OCI-LY7 (cell line): ENCODE measurements at places on chromosomes 13 and 19.

DNA sequence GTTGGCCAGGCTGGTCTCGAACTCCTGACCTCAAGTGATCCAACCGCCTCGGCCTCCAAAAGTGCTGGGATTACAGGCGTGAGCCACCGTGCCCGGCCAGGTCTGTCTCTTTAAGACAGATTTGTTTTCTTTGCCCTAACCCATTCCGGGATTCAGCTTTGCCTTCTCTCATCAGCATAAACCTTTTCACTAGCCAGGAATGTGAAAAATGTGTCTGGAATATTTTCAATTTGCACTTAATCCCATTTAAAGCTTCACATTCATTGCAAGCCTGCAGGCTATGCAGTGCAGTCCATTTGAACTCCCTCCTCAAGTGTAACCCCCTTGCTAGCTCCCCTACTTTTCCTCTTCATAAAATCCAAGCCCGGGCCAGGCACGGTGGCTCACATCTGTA lies 880 bp upstream of the TMEM160 start:
- no peak for DNase-seq

GRCh38 chr13:80572308-80572922 lies 231.5 kb upstream of the SPRY2 start:
- DNase-seq: no peak

- peak; percentile 88 for DNase-seq
Observed at GRCh38 chr19:38224014-38224862, at the start of gene DPF1. TSS of gene DPF1 (minus strand) at chr19:38224222. CDS start at chr19:38224142, 80 bp downstream.

GRCh38 chr13:107284173-107284572 lies 716.2 kb upstream of the ARGLU1 start:
- DNase-seq: no peak

DNA sequence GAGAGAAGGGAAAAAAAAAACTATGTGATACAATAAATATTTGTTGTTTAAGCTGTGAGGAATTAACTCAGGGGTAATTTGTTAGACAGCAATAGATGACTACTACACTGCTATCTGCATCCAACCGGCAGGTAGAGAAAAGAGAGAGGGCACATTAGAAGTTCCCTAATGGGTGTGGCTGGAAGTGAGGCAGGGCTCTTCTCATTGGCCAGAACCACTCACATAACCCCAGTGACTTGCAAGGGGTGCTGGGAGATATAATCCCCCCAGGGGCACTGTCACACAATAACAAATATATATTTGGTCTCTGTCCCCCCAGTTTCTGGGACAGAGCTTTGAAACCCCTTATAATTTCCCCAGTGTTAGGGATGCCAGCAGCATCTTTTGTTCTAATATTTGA lies 24.3 kb downstream of the FGF21 start:
- peak; percentile 58 for DNase-seq

- DNase-seq: no peak
Observed at GRCh38 chr19:55611983-55612645, 6.7 kb downstream of the ZNF865 start.

DNA sequence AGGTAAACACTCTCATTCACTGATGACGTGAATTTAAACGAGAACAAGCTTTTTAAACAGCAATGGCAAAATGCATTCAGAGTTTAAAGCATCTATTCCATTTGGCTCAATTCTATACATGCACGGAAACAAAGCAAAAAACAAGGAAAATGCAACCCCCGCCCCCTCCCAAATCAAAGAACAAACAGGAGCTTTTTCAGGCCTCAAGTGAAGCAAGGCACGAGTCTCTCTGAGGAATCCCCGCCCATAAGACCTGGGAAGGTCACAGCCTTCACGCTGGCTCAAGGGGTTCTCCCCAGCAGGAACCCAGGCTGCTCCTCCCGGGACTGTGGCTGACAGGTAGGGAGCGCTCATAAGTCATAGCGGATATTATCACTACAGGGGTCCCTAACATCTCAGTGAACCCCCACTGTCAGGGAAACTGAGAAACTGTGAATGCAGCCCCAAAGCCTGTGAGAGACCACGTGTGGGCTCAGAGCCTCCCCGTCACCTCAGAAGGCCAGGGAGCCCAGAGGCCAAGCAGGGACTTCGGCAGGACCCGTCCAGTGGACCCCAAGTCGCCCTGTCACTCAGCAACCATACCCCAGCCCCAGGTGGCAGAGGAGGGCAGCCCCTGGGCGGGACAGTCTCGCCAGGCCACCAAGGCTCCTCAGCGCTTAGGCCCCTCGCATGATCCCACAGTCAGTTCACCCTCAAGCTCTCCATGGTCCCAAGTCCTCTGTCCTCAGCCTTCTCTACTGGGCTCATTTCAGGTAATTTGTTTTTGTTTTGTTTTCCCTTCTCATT lies 117.3 kb downstream of the ZDHHC20 start:
- DNase-seq: no peak

- no peak for DNase-seq
Observed at GRCh38 chr13:29909975-29910674, 59.7 kb upstream of the UBL3 start.

DNA sequence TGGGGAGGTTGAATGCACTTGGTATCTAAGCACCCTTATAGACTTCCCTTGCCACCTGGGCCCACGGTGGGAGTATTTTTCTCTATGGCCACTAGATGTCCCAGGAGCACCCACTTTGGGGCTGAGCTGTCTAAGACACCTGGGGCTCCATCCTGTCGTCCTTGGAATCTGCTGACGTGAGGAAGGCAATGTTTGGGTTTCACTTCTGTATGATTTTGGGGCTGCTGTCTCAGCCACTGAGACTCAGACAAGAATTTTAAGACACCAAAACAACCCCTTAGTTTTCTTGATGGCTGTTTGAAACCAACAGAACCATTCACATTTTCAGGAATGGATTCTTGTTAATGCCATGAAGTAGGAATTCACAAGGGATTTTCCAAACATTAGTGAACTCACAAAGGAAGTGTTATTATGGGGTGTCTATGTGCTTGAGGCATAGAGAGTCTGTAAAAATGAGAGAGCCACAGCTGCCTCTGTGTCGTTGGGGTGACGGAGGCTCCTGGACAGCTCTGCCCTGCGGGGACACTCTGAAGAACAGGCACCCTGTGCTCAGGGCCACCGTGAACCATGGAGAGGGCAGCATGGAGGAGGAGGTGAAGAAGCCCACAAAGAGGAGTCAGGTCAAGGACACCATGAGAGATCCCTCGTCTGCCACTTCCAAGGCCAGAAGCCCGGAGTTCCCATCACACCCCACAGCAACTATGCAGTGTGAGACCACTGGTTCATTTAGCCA lies 106.8 kb upstream of the SPATA13 start:
- peak; percentile 78 for DNase-seq

GRCh38 chr13:42363941-42364612 lies 92.1 kb downstream of the AKAP11 start:
- DNase-seq: no peak

DNA sequence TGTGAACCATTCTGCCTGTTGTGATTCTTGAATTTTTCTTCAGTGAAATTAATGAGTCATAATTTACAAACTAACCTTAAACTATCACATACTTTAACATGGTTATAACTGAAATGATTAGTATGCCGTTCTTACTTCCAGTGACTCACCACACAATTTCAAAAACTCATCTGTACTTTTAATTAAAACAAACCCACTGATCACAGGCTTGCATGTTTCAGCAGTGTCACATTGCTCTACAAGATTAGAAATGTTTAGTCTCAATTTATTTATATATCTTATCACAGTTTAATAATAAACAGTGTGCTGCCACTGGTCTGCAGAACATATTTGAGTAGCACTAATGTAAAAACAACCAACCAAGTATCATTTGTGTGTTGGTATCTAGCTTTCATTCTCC lies 2227.9 kb upstream of the PCDH20 start:
- no peak for DNase-seq
